ENCODE measurements at places on chromosomes 3 and 15.

GRCh38 chr3:79140708-79141107 is 627.1 kb downstream of the ROBO1 start:
- no peak for DNase-seq

DNA sequence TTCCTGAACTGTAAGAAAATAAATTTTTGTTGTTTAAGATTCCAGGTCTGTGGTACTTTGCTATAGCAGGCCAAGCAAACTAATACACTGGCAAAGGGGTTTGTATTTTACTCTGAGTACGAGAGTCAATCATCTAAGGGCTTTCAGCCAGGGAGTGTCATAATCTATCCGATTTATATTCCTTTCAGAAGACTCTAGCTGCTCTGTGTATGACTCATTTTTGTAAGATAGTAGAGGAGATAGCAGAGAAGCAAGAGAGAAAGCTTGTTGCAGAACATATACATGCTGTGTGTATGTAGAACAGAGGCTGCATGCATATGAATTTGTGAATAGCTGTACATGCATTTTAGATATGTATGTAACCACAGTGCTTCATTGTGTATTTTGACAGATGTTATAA is 577.9 kb upstream of the EPHA6 start:
- DNase-seq: no peak

- no peak for DNase-seq
These were observed 106.5 kb upstream of the GALNT15 start for GRCh38 chr3:16067837-16068471.

DNA sequence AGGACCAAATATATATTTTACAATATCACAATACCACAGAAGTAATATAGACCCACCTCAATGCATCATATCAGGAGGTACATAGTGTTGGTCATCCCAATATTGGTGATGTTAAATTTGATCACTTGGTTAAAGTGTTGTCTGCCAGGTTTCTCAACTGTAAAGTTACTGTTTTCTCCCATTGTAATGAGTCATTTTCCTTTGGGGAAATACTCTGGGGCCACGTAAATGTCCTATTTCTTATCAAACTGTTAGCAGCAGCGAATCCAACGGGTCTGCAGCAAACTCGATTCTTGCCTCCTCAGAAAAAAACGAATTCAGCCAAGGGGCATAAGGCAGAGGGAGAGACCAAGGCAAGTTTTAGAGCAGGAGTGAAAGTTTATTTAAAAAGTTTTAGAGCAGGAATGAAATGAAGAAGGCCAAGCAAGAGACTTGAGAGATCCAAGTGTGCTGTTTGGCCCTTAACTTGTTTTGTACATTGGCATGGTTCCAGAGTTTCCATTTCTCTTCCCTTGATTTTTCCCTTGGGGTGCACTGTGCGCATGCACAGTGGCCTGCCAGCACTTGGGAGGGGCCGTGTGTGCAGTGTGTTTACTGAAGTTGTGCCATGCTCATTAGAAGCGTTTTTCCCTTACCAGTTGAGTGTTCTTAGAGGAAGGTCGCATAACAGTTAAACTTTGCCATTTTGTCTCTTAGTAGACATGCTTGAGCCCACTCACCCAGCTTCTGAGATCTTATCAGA is 512.5 kb downstream of the AGBL1 start:
- DNase-seq: peak; percentile 53

DNA sequence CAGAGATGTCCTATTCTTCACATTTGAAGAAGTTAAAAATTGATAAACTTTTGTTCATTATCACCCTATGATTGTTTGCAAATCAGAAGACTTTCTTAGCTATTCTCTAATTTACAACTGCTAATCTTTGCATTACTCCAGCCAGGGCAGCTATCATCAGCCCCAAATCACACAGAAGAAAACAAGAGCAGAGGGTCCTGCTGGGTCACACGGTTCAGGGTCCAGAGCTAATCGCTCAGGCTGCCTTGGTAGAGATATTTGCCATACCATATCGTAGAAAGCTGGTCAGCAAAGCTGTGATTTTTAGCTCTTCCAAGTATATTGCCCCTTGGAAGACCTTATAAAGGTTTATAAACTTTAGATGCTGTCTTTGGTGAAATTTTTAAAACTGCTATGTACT is 181.4 kb downstream of the MAGI1 start:
- DNase-seq: no peak

GRCh38 chr15:38197553-38197952 is 55.1 kb upstream of the SPRED1 start:
- no peak for DNase-seq

DNA sequence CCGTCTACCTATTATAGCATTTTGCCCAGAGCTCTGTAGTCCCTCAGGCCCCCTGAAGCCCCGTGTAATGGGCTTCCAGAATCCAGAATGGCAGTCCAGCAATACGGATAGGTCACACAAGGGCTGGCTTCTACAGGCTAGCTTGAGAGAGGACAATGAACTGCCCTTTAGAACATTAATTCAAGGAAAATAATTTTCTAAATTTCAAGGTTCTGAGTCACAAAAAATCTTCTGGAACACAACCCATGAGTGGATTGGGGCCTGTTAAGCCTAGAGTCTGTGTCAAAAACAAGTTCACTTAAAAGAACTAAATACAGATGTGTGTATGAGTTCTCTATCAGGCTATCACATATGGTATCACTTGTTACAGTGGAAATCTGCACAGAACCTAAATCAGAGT is 28.8 kb downstream of the DCP1A start:
- no peak for DNase-seq

DNA sequence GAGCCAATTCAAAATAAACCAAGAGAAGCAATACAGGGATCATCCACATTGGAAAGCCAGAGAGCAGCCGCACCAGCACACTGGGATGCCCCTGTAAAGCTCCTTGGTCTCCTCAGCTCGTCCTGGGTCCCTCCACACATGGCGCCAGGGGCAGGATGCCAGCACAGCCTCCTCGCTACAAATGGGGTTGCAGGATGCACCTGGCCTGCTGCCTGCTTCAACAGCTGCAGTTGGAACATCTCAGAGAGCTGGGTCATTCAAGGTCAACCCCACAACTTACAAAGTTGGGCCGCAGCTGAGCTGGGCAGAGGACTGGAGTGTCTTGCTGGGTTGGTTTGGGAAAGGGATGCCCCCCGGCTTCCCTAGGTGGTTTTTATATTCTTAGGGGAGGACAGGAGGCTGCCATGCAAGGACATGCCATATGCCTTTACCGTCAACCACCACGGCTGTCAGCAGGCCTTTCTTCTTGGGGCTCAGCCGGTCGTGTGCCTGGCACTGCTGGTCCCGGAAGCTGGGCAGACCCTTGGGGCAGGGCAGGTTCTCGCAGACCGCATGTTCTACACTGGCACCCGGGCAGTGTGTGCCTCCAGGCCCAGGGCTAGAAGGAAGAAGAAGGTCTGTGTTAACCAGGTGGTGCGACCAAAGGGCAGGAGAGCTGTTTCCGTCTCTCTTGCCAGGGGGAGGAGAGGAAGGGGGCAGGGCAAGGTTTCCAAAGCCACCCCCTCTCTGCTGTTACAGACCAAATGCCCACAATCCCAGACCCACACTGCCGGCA is 225.2 kb downstream of the ADAMTS17 start:
- DNase-seq: no peak

DNA sequence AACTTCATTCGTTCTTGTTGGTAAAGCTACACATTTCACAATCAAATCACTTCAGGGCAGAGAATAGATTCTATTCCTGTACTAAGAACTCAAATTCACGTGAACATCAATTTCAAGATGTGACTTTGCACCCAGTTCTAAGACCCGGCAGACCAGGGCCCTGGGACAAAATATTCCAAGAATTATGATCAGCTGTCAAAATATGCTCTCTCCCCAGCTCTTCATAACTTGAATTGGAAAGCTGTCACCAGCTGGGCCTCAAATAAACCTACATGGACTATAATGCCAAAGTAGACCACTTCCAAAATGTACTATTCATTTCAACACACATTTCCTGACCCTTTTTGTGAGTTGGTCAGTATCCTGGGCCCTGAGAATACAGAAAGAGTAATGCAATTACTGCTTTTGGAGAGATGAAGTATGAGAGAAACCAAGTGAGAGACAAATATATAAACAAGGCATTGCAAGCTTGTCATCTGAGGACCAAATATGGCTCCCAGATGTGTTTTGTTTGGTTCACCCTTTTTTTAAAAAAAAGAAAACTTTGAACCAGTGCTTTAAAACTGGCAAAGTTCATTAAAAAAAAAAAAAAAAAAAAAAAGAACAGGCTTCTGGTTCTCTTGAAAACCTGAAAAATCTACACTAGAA is 14.9 kb downstream of the MAGI1 start:
- no peak for DNase-seq

GRCh38 chr3:16468336-16469098 is 45.0 kb downstream of the RFTN1 start:
- no peak for DNase-seq

GRCh38 chr3:48536116-48536515 is 20.5 kb downstream of the PFKFB4 start:
- DNase-seq: no peak

GRCh38 chr3:70291097-70291482 is 21.3 kb downstream of the MDFIC2 start:
- no peak for DNase-seq

- no peak for DNase-seq
These were observed 181.3 kb downstream of the STAC start for GRCh38 chr3:36561601-36562000.

DNA sequence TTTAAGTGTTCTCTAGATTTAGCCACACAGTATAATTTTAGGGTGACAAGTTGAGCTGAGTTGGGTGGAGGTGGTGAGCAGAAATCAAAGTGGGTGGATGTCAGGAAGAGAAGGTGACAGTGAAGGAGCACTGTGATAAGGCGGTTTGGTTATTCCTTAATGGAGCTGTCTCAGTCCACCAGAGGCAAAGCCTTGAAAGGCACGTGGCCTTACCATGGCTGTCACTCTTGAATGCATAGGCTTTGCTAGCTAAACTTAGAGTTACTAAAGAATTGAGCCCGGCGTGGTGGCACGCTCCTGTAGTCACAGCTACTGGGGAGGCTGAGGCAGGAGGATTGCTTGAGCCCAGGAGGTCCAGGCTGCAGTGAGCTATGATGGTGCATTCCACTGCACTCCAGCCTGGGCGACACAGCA is 560 bp upstream of the TTLL13 start:
- DNase-seq: no peak

- no peak for DNase-seq
These were observed 94.0 kb upstream of the PLCL2 start for GRCh38 chr3:16790432-16791400.

DNA sequence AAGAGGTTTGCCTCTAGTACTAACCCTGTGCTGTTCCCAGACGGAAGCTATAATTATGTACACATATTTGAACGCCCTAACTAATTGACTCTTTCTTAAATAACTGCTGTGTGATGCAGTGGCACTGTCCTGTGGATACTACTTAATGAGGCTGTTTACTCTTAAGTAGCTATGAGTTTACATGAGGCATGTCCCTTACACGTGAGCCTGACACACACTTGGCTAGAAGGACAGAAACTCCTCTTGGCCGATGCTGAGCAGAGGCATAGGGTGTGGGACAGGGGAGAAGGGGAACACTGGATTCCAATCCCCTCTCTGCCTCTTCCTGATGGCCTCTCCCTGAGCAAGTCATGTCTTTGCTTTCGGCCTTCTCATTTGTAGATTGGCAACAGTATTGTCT is 21.9 kb downstream of the EHD4 start:
- no peak for DNase-seq

GRCh38 chr3:151016478-151016795 is 43.9 kb upstream of the CLRN1 start:
- DNase-seq: no peak

- DNase-seq: no peak
These were observed 98.9 kb upstream of the FRMD4B start for GRCh38 chr3:69484507-69485393.

Measured in tibial nerve (tissue), 4 donors.